Esophagus mucosa (tissue), 1 donor: ENCODE measurements at places on chromosomes 5 and 9. TPM values are rescaled to one million over a fixed set of nuclear protein-coding genes. Genes with fewer than 3 reads are reported as not detected.

Gene FOXD4L4
- 0.52 TPM for total RNA-seq

Gene TRIM52
- 2.7 TPM for total RNA-seq

Gene SOX30
- not detected for total RNA-seq

Gene GKAP1
- total RNA-seq = 1.6 TPM

Gene WNT8A
- not detected for total RNA-seq

Gene SH2D3C
- total RNA-seq = 1.9 TPM
